Effector CD8-positive, alpha-beta T cell (primary cell): ENCODE measurements at places on chromosomes 6 and 20.

- no peak for DNase-seq
Measured at GRCh38 chr6:4030669-4031068, 48.3 kb downstream of the FAM217A start.

GRCh38 chr20:37256286-37256685, 5.3 kb downstream of the GHRH start:
- no peak for DNase-seq

DNA sequence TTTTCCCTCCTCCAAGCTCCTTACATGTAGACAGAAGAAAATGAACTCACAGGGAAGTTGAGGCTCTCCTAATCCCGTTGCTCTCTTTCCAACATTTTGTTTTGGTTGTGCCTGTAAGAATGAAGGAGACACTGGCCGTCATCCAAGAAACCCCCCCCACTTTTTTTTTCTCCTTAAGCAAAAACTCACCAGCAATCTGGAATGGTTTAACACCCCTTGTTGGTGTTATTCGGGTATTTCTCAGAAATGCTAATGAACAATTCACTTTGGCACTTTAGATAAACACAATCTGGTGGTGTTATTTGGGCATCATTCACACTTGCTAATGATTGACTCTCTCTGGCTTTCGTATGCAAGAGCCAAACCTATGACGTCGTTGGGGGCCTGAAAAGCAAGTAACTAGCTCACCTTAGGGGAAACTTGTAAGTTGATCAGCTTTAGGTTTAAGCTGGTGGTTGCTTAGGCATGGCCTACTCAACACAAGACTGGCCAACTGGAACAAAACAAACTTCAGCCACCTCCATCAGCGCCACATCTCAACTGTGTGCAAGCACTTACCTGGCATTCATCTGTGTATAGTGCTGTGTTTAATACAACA, 24.3 kb upstream of the OLIG3 start:
- no peak for DNase-seq

- no peak for DNase-seq
Measured at GRCh38 chr6:73062130-73062529, 163.2 kb downstream of the KHDC1L start.

GRCh38 chr20:59255256-59255655, 45.2 kb upstream of the EDN3 start:
- no peak for DNase-seq

- DNase-seq: no peak
Measured at GRCh38 chr6:144744720-144745119, 459.6 kb downstream of the UTRN start.

- no peak for DNase-seq
Measured at GRCh38 chr6:39804466-39805065, 12.4 kb downstream of the DAAM2 start.

GRCh38 chr6:73104921-73105320, 120.4 kb downstream of the KHDC1L start:
- DNase-seq: no peak

DNA sequence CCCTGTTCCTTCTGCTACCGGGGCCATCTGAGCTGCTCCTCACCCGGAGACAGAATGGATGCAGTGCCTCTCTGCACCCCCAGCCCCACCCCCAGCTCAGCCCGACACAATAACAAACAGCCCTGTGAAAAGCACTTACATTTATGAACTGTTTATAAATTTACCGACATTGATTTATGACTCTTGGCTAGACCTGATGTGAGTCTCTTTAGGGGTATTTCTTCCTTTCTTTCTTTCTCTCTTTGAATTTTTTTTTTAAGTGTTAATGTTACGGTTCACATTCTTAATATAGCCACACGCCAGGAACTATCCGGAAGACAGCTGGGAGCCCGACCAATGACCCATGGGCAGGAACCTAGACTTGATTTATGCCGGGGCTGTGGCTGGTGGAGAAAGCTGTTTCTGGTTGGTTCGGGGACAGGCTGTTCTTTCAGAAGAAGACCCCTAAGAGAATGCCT, 266.3 kb downstream of the CDC5L start:
- DNase-seq: no peak

DNA sequence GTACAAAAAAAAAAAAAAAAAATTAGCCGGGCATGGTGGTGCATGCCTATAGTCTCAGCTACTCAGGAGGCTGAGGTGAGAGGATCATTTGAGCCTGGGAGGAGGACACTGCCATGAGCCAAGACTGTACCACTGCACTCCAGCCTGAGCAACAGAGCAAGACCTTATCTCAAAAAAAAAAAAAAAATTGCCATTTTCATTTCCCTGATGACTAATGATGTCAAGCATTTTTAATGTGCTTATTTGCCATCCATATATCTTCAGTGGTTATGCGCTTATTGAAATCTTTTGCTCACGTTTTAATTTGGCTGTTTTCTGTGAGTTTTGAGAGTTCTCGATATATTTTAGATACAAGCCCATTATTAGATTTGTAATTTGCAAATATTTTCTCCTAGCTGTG, 46.7 kb downstream of the PFDN4 start:
- DNase-seq: no peak

DNA sequence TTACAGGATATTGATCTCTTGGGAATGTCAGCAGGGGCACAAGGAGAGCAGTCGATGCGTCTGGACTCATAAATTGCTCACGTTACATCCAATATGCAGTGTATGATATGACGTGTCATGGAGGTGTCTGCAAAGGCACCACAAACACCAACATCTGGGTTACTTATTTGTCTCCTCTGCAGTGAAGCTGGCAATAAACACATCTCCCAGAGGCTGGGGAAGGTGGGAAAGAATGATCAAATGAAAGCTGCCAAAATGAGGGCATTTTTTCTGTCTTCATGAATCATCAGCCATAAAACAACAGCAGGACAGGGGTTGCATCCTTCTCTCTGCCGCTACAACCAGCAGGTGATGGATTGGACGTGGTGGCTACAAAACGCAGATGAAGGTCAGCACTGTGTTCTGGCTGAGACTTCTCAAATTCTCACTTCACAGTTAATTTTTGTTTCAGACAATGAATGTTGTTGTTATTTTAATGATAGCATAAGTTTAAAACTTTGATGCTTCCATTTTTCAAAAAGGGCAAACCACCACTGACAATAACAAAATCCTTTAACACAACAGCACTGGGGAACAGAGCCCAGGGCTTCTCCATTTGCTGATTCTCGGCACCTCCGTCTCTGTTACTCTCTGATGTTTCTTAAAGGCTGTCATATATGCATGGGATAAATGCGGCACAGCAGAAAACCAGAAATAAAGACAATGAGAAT, 47.5 kb downstream of the ERMARD start:
- no peak for DNase-seq

- DNase-seq: no peak
Measured at GRCh38 chr20:37369846-37370245, 23.9 kb downstream of the SRC start.

DNA sequence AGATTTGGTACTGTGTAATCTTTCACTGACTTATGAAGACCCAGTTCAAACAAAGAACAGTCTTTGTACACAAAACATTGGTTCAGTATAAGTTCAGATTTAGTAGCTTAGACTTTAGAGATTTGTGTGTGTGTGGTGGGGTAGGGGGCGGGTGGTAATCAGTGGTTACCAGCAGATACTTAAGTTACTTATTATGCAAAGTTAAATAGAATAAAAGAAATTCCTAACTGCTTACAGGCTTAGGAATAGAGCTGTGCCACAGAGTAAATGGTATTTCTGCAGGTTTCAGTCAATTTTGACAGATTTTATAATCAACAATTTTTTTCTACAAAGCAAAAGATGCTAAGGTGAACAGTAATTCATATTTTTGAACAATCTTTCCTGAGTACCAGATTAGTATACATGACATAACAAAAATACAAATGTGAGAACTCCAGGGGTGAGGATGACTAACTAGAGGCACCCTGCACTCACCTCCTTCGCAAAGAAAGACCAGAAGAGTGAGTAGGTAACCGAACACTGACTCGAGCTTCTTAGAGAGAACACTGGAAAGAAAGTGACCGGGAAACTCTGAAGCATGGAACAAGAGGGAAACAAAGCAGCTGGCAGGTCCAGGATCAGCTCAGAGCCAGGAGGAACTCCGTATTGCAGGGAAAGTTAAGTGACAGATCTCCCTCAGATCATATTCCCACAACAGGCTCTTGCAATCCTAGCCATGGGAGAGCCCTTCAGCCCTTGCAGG, 560.6 kb downstream of the COL12A1 start:
- DNase-seq: no peak

- no peak for DNase-seq
Measured at GRCh38 chr6:134511984-134512683, 194.2 kb upstream of the SGK1 start.

DNA sequence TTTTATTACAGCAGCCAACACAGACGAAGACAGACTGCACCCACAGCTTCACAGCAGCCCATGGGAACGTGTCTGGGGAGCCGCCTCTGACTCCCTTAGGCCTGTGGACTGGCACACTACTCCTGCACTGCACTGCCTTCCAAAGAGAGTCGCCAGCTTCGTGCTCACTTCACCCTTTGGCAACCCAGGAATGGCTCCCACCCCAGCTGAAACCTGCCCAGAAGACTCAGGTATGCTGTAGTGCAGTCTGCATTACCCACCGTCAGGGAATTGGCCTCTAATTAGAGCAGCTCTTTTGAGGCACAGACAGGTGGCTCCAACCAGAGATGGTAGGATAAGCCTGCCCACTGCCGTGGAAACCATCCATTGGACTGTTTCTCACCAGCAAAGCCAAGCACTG, 39.9 kb upstream of the FRMD1 start:
- DNase-seq: no peak

DNA sequence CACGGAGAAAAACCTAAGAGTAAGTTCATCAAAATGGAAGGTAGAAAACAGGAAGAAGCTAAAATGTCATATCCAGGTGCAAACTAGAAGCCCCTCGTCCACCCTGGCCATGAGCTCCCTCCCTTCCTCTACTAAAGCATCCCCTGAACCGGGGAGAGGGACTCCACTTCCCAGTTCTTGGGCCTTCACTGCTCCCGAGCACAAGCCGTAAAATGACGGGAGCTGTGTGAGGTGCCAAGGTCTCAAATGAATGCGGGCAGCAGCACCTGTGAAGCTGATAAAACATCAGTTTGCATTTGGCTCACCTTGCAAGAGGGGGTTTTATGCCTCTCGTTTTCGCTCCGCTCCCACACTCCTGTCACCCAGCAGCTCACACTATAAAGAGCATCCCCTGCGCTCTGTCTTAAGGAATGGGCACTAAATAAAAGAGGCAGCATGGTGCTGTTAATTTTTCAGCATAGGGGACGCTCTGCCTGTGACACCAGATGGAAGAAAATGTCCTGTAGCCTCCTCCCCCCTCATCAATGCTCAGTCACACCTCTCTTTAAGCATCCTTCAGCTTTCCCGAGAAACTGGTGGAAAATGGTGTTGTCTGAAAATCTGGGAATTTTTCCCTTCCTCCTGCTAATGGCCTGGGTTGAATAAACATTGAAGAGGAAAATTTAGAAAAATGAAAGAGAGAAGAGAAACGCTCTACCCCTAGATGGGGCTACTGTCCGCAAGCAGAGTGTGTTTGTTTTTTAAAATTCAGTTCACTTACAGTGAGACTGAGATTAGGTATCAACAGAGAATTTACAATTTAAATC, 563.0 kb upstream of the AGPAT4 start:
- DNase-seq: no peak

DNA sequence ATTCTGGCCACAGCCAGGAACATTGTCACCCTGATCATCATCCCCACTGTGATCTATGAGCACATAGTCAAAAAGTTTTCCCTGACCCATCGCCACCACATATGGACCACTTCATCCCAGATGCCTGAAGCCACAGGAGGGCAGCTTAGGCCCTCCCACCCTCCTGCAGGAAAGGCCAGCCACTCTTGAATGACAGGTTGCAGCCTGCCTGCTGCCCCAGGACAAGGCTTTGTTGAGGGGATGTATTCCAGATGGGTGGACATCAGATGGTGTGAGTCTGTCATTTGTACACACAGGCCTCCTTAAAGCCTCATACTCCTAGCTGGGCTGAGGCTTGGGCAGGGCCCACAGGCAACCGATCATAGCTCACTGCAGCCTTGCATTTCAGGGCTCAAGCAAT, 30.8 kb downstream of the DPPA5 start:
- no peak for DNase-seq

- DNase-seq: no peak
Measured at GRCh38 chr20:39036851-39037250, 74.7 kb downstream of the DHX35 start.

GRCh38 chr6:152404086-152404857, 232.9 kb downstream of the SYNE1 start:
- DNase-seq: no peak

- no peak for DNase-seq
Measured at GRCh38 chr20:4898282-4899244, 102.7 kb downstream of the SLC23A2 start.

DNA sequence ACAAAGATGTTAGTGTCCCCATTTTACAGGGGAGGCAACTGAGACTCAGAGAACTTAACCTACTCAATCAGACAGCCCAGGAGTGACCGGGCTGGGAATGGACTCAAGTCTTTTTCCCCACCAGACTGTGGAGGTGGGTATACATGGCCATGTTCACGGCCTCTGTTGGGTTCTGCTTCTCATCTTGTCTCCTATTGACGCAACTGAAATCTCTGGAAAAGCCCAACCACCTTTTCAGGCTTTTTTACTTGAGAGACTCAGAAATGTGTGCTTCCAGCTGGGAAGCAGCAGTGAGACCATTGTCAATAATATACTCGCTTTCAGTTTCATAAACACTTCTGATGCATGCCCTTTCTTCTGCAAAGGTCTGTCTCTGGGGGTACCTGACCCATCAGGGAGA, 70.7 kb downstream of the SOBP start:
- no peak for DNase-seq

DNA sequence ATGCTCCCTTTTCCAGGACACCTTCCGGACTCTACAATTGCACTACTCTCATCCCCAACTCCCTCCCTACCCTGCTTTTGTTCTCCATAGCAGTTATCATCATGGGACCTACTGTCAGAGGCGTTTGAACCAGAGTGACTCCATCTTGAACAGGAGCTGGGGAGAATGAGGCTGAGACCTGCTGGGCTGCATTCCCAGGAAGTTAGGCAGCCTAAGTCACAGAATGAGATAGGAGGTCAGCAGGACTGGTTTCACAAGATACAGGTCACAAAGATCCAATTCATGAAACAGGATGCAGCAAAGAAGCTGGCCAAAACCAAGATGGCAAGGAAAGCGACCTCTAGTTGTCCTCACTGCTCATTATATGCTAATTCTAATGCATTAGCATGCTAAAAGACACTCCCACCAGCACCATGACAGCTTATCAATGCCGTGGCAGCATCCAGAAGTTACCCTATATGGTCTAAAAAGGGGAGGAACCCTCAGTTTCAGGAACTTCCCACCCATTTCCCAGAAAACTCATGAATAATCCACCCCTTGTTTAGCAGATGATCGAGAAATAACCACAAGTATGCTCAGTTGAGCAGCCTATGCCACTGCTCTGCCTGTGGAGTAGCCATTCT, 15.6 kb downstream of the SLC13A3 start:
- DNase-seq: no peak

DNA sequence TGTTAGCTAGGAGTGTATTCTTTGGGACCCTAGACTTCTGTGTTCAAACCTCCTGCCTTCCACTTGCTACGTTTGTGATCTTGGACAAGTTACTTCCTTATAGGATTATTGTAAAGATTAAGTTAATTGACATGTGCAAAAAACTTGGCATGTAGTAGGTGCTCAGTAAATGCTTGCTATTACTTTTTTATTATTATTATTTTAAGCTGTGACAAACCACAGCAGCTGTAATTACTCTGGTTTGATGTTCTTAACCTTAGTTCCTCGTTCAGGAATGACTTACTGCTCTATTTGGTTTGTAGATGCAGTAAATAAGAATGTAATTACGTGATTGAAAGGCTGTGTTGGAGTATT, 3.2 kb downstream of the ARFGEF2 start:
- DNase-seq: no peak

- DNase-seq: no peak
Measured at GRCh38 chr20:47235853-47236638, 120.5 kb downstream of the ZMYND8 start.
